A549 (cell line): ENCODE measurements at places on chromosomes 5 and 9. TPM values are rescaled to one million over a fixed set of nuclear protein-coding genes. Genes with fewer than 3 reads are reported as not detected.

Gene MYMK
- polyA plus RNA-seq = not detected in 3 replicates

Gene PIK3R1
- 5.5 to 6.0 TPM (median 5.7 TPM) in 3 replicates for polyA plus RNA-seq

Gene CSF1R
- polyA plus RNA-seq = not detected in 3 replicates

Gene CDH9
- polyA plus RNA-seq = not detected in 3 replicates

Gene EIF4EBP3
- polyA plus RNA-seq = 0.96 to 1.6 TPM (median 1.2 TPM) in 3 replicates

Gene LCN1
- polyA plus RNA-seq = not detected in 3 replicates

Gene HK3
- 0.12 to 0.17 TPM in 2 of 3 replicates, not detected in the other for polyA plus RNA-seq

Gene PCDHGA5
- 0.09 to 0.18 TPM (median 0.13 TPM) in 3 replicates for polyA plus RNA-seq

Gene GPR151
- polyA plus RNA-seq = not detected in 3 replicates

Gene SLC6A3
- 0.03 to 0.06 TPM (median 0.05 TPM) in 3 replicates for polyA plus RNA-seq

Gene CD72
- 0.10 to 0.55 TPM (median 0.44 TPM) in 3 replicates for polyA plus RNA-seq

Gene CCL19
- polyA plus RNA-seq = not detected in 3 replicates

- DNase-seq = peak; percentile 58
Measured at GRCh38 chr9:133377721-133378216, 1.6 kb downstream of the STKLD1 start.

DNA sequence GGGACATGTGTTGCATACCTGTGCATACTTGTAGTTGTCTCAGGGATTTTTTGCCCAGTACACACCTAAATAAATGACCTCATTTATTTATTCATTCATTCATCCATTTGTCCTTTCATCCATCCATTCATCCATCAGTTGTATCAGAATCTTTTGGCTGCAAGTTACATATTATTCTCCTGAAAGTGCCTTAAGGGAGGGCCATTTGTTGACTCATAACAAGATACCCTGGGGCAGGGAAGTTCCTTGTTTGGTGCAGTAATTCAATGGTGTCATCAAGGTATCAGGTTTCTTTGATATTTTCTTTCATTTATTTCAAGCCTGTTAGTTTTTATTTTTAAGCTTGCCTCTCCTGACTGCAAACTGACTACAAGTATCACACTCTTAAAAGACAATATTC, 597.9 kb upstream of the TLE4 start:
- peak; percentile 63 for DNase-seq

DNA sequence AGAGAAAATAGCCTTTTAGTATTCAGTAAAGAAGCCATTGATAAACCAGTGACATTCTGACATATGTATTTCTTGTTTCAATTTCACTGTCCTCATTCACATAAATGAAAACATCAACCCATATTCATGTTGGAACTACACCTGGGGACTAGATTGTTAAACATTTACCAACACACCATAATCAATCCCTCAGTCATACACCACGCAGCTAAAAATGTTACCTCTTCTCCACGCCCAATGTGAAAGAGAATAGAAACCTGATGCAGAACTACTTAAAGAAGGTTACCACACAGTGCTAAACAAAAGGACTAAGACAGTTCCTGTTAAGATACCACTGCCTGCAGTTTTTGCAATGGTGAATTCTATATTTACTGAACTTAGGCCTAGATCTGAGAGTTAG, 518.9 kb downstream of the PRELID2 start:
- DNase-seq = no peak

DNA sequence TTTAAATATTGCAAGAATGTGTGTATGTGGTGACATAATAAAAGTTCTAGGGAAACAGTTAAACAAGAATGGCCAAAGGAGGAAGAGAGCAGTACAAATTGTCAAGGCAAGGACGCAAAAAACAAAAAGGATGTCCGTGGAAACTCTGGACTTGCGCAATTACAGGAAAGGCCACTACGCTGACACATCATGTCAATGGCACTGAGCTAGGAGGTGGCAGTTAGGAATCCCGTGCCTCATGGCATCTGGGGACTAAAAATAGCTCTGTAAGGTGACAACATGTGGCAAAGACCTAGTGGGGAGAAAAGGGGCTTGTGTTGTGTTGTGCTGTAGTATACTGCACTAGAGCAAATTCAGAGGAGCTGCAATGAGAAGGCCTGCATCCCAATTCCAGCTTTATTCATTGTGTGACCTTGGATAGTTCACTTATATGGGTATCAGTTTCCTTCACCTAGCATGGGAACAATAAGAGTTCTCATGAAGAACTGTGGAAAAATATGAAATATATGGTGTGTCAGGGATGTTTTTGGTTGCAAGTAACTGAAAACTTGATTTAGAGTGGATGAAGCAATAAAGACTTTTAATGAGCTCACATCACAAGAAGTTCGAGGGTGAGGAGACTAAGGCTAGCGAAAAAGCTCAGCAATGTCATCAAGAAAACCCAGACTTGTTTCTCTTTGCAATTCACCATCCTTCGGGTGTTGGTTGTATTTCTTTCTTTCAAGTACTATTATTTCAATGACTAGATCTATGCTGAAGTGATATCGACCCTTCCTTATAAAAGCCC, 124.1 kb upstream of the STC2 start:
- DNase-seq = no peak

GRCh38 chr9:72322259-72322658, 42.7 kb downstream of the ZFAND5 start:
- no peak for DNase-seq

- no peak for DNase-seq
Measured at GRCh38 chr5:142613271-142613671, 72.6 kb downstream of the FGF1 start.

DNA sequence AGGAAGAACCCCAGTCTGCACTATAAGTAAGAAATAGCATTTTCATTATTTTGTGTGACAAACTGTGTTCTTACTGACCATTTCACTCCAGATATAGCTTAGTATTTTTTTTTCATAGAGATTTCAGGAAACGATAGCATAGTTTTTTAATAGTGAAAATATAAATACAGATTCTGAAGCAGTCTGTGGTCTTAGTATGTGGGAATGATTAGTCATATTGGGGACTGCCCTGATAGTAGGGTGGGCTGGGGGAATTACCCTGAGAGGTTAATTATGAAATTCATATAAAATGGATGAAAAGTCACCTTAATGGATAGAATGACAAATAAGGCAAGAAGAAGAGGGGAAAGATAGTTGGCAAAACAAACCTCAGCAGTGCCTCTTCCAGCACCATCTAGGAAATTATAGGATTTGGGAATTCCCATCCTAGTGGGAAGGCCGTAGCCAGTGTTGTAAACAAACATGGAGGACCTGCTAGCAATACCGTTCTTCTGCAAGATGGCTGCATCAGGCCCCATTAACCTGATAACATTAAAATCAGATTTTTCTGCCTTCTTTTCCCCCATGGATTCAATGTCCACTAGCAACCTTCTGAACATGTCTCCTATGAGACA, 23.7 kb upstream of the NR3C1 start:
- no peak for DNase-seq

GRCh38 chr9:105887679-105888078, 193.3 kb downstream of the TMEM38B start:
- DNase-seq = no peak

DNA sequence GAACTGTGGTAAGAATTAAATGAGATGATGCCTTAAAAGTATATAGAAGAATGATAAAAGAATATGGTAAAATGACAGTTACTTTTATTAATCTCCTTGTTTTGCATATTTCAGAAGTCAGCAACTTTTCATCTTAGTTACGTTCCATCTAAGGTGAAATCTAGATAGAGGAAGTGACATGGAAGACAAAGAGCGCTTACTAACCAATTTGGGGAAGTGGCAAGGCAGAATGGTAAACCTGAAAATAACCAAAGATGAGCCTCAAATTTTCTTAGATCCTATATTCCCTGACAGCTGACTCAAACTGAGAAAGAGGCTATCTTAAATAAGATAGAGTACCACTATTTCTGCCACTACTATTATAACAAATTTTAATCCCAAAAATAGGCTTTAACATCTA, 52.5 kb downstream of the FGF10 start:
- DNase-seq = no peak

DNA sequence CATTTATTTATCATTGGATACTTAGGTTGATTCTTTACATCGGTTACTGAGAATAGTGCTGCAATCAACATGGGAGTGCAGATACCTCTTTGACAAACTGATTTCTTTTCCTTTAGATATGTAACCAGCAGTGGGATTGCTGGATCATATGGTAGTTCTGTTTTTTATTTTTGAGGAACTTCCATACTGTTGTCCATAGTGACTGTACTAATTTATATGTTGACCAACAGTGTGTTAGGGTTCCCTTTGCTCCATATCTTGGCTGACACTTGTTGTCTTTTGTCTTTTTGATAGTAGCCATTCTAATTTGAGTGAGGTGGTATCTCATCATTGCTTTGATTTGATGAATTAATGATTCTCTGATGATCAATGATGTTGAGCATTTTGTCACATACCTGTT, 137.3 kb upstream of the PITX1 start:
- DNase-seq = no peak

- no peak for DNase-seq
Measured at GRCh38 chr9:136988872-136989271, 3.4 kb upstream of the PAXX start.

DNA sequence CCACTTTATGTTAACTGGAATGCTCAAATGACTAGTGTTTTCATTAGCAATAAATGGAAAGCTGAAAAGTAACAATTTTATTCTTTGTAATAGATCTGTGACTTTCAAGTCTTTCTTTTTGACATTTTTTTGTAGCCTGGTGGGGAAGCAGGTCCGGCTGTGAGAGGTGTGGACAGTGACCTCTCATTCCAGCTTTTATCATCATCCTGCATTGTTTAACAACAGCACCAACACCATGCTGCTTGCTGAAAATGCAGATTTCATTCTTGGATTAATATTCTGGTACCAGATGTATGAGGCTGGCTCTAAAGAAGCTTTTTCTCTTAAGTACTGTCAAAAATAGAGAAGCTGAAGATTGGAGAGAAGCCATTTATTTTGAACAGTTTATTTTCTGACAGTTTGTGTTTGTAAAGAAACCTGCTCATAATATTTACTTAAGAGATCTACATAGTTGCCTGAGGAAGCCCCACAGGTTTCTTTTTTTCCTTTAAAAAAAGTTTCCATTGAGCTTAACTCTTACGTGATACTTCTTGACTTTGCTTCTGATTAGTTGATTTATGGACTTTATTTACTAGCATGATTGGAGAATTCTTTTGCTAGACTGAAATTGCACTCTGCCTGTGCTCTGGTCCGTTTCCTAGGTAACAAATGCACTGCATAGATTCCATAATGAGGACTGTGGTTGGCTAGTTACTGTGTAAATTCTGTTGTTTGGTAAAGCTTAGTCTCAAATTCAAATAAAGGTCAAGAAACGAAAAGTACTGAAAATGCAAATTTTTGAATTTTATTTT, 3.4 kb downstream of the KIAA1958 start:
- DNase-seq = no peak

DNA sequence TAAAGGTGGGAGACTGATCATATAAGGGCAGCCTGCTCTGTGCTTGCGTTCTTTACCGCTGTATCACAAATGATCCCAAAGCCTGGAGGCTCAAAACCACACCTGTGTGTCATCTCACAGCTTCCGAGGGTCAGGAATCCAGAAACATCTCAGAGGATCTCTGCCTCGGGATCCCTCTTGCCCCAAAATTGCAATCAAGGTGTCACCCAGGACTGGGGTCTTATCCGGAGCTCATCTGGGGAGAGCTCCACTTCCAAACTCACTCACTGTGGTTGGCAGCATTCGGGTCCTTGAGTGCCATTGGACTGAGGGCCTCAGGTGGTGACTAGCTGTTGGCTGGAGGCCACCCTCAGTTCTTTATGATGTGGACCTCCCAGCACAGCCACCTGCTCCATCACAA, 26.7 kb upstream of the FCN2 start:
- DNase-seq = no peak

DNA sequence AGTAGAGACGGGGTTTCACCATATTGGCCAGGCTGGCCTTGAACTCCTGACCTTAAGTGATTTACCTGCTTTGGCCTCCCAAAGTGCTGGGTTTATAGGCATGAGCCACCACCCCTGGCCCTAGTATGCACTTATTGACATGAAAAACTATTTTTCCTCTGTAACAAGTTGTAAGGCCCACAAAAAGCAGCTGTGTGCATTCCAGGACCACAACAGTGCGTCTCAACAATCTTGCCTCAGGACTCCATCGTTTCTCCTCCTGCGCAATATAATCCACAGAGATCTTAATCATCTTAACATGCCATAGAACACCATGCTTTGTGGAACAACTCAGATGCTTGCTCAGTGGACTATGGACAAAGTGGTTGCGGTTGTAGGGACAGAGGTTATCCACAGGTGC, 10.2 kb downstream of the OR2V1 start:
- no peak for DNase-seq

DNA sequence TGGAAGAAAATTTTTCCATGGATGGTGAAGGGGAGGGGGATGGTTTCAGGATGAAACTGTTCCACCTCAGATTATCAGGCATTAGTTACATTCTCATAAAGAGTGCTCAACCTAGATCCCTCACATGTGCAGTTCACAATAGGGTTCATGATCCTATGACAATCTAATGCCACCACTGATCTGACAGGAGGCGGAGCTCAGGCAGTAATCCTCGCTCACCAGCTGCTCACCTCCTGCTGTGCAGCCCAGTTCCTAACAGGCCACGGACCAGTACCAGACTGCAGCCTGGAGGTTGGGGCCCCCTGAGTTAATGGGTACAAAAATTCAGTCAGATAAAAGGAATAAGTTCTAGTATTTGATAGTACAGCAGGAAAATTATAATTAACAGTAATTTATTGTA, 337.2 kb downstream of the NPR3 start:
- DNase-seq = no peak

GRCh38 chr5:23289162-23289561, 218.2 kb upstream of the PRDM9 start:
- DNase-seq = no peak
